ENCODE measurements at places on chromosomes 6 and 20.

- no peak for DNase-seq
Observed at GRCh38 chr6:112787371-112787770, 440.2 kb downstream of the RFPL4B start.

GRCh38 chr6:49849213-49849907, 17.0 kb downstream of the CRISP1 start:
- no peak for DNase-seq

GRCh38 chr6:114055349-114055748, 84.4 kb upstream of the HDAC2 start:
- no peak for DNase-seq

DNA sequence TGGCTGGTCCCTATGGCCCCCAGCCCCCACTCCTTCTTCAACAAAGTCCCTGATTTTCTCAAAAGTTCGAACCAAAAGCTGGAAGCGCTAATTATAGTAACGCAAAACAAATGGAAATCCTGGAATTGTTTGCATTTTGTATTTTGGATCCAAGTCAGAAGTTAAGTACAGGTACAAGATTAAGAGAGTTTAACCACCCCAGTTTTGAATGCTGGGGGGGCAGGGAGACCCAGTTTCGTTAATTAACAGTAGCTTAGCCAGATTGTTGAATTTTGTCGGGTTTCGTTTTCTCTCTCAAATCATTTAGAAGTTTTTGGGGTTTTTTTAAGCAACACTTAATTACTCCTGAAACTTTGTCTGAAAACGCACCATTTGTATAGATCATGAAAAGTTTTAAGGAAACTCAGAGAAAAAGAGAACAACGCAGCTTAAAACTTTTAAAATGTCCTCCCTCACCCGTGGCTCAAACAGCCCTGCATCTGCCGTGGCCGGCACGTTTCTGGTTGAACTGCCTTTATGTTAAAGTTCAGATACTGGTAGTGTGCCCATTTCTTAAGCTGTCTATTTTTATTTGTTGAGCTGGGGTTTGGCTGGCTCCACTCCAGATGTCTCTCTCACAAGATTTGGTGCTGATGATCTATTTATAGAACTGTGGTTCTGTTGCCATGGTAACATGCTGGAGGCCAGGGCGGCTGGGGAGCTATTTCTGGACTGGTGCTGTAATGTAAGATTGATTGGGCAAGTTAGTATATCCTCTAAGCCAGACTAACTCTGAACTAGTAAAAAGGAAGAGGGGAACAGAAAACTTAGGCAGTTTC, 55.0 kb downstream of the GNAS start:
- DNase-seq: no peak

- no peak for DNase-seq
Observed at GRCh38 chr20:1875183-1875554, 20.0 kb upstream of the SIRPA start.

GRCh38 chr6:110564703-110565421, 88.4 kb upstream of the SLC22A16 start:
- no peak for DNase-seq

DNA sequence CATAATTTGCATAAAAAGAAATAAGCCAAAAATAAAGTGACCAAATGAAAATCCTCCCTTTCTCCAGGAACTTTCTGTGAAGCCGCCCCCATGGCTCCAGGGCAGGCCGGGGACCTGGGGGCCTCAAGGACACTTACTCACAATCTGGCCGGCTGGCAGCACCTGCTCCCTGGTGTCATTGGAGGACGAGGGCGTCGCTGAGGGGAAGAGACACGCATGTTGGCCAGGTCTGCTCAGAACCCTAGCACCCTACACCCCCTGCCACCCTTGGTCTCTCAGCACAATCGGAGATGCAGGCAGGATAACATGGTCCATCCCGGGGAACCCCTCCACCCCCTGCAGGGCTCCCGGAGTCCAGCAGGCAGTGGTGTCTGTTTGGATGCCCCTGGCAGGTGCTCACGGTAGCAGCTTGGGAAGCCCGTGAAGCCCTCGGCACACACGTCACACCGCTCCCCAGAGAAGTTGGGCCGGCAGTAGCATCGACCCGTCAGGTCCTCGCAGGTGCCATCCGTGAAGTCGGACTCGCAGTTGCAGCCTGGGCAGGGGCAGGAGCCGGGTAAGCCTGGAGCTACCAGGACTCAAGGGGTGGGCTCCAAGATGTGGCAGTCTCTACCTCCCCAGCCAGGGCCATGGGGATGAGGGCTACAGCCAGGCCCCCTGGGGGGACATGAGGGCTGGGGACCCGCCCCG, 21.3 kb downstream of the LAMA5 start:
- DNase-seq: no peak

DNA sequence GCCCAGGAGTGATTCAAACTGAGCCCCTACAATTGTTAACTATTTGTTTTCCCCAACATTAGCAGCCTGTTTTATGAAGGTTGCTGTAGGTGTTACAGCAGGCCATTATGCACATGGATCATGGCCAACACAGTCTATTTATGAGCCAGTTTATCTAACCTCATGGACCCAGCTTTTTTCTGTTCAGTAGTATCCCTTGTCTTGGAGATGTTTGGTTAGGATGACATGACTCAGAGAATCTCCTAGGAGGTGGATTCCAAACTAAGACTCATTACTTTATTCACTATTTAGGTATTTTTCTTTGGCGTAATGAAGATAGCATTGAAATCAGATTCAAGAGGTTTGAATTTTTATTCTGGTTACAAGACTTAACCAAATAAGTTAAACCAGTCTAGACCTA, 62.8 kb upstream of the TFB1M start:
- no peak for DNase-seq

DNA sequence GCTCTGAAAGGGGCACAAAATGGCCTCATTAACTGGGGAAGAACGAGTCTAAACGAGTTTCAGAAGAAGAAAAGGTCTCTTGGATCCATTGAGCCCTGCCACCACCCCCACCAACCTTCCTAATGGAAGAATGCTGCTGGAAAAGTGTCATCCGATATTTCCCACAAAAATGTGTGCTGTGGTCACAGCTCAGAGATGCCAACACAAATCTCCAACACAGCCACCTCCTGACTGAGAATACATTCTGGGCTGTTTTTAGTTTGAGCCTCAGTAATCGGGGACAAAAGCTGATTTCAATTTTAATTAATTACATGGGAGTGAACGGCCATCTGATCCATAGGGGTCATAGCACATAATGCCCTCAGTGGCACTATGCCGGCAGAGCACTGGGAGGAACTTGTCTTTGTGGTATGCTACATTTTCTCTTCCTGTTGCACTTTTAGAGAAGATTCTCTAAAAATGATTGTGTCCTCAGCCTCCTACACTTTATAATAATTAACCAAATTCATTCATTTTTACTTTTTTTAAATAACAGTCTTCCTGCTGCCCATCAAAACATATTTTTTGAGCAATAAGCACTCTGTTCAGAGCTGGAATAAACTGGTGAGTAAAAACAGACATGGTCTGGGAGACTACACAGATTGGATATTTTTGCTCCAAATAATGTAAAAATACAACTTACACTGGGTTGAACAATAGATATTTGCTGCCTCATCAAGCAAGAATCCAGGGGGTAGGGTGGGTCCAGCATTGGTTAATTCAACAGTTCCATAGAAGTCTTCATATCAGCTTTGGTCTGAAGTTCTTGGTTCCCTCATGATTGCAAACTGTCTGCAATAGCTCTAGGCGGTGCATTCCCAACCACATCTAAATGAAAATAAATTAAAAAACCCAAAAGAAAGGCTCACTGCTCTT, 143.6 kb upstream of the TMEM170B start:
- no peak for DNase-seq

GRCh38 chr6:125584468-125584939, 164.9 kb upstream of the HEY2 start:
- no peak for DNase-seq

GRCh38 chr6:116633685-116634084, 17.4 kb downstream of the RSPH4A start:
- DNase-seq: no peak

DNA sequence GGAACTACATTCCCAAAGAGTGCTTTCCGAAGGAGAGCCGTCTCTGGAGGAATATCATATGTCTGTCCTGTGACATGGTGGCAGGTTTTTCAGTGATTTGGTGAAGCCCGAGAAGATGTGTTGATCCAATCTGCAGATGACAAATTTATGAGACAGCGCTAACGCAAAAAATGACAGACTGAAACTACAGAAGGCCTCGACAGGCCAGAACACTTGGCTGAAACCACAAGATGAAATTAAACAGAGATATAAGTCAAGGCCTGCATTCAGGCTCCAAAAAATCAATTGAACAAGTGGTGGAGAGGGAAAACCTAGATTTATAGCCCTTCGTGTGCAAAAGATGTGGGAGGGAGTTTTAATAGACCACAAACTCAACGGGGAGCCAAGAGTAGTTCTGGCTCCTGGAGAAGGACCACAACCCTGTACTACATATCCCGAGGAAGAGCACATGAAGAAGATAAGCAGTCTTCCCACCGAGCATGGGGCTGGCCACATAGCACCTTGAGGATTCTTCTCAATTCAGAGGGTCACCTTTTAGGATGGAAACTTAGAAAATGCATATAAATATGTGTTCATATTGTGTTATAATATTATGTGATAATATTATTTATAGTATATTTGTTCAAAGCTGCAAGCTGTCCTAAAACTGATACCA, 231.3 kb upstream of the PDE10A start:
- no peak for DNase-seq

- no peak for DNase-seq
Observed at GRCh38 chr6:72894091-72894490, 272.2 kb downstream of the KCNQ5 start.

DNA sequence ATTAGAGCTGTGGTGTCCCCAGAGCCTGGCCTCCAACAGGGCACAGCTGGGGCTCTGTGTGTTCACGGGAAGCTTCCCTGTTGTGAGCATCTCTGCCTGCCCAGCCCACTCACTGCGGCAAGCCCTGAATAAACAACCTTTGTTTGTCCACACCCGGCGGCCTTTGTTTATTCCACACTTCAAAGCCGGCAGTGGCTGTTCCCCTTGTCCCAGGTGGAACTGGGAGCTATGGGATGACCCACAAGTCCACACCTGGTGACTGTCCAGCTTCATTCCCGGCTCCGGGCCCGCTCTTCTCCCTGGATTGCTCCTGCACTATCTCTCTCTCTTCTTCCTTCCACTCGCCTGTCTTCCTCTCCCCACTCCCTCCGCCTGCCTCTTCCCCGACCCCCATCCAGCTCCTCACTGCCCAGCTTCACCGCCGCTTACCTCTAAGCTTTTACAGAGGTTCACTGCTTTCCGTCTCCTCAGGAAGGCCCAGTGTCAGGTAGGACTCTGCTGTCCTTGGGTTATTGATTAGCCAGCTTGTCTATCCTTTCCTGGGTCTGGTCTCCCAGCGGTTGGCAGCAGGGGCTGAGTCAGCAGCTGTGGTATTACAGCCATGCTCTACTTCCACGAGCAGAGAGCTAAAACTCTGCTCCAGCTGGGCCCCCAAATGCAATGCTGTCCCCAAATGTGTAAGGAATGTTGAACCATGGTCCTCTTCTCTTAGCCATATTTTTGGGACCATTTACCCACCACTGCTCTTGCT, 17.8 kb downstream of the DACT2 start:
- DNase-seq: no peak

DNA sequence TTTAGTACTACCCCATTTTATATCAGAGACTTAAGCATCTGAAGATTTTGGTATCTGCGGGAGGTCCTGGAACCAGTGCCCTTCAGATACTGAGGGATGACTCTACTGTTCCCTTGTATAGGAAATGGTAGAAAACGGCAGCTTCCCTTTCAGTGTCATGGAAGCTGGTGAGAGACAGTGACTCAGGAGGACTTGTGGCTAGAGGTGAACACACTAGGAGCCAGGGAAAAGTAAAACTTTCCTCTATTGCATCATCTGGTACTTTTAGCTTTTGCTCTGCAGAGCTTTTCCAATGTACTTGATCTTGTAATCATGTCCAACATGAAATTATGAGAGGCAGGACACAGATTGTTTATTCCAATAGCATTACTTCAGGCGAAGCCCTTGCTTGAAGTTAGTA, 45.0 kb downstream of the RNF144B start:
- no peak for DNase-seq

- no peak for DNase-seq
Observed at GRCh38 chr20:62309198-62309944, 6.6 kb downstream of the ADRM1 start.

DNA sequence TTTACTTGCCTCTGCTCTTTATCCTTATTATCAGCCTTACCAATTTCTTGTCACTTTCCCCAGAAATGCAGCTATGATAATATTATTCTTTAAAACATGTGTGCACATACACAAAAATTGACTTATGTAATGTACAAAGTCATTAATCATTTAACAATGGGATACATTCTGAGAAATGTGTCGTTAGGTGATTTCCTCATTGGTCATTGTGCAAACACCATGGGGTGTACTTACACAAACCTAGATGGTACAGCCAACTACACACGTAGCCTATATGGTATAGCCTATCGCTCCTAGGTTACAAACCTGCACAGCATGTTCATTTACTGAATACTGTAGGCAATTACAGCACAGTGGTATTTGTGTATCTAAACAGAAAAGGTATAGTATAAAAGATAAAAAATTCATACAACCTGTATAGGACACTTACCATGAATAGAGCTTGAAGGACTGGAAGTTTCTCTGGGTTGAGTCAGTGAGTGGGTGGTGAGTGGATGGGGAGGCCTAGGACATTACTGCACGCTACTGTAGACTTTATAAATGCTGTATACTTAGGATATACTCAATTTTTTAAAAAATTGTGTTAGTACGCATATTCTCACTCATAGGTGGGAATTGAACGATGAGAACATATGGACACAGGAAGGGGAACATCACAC, 56.9 kb downstream of the HIVEP1 start:
- DNase-seq: no peak

GRCh38 chr20:46363874-46364669, 42.3 kb downstream of the ELMO2 start:
- peak; percentile 83 for DNase-seq

DNA sequence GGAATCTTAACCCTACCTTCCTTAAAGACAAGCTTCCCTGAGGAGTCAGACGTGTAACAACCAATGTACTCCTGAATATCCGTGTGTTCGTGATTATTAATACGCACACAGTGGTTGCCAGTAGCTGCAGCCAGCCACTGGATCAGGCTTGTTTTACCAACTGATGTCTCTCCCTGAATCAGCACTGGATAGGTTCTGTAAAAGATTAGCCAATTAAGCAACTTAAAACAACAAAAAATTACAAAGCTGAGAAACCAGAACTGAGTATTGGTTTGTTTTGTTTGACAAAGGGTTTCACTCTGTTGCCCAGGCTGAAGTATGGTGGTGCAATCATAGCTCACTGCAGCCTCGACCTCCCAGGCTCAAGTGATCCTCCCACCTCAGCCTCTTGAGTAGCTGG, 69.3 kb downstream of the MDN1 start:
- no peak for DNase-seq

DNA sequence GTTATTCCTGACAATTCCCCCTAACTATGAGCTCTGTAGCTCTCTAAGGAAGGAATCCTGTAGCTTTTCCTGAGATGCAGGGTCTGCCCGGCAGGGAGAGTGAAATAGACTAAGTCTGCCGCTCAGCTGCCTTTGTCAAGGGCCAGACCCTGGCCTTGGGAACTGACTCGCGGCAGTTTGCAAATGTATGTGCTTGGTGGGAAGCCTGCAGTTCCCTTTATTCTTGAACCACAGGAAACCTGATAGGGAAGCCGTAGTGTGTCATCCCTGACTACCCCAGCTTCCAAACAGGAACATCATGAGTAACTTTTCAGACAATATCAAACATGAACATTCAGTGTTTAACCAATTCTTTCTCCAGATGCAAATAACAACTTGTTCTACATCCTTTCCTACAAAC, 78.7 kb upstream of the IFNGR1 start:
- no peak for DNase-seq

GRCh38 chr6:128067446-128068118, 166.7 kb upstream of the THEMIS start:
- DNase-seq: no peak
